ENCODE measurements at places on chromosomes 13 and 19. TPM values are rescaled to one million over a fixed set of nuclear protein-coding genes. Genes with fewer than 3 reads are reported as not detected.

PEAK3 gene
- total RNA-seq: not detected

KLHL1 gene
- total RNA-seq: not detected

THSD8 gene
- total RNA-seq: 33.3 TPM

CYP2S1 gene
- 17.6 TPM for total RNA-seq

PRODH2 gene
- 0.44 TPM for total RNA-seq

OR7D4 gene
- total RNA-seq: not detected

CGB8 gene
- total RNA-seq: 0.34 TPM

IL27RA gene
- total RNA-seq: 18.3 TPM

PINLYP gene
- 0.17 TPM for total RNA-seq

MUC16 gene
- total RNA-seq: 0.12 TPM

MTUS2 gene
- 0.02 TPM for total RNA-seq

FCGBP gene
- total RNA-seq: 5.7 TPM

TNFSF13B gene
- total RNA-seq: 1.3 TPM

PTH2 gene
- 9.5 TPM for total RNA-seq

NEK5 gene
- total RNA-seq: 1.5 TPM

MYBPC2 gene
- total RNA-seq: not detected

ZSCAN5C gene
- total RNA-seq: not detected

Data from HCT116 (cell line).